ENCODE measurements at places on chromosomes 2 and 18. TPM values are rescaled to one million over a fixed set of nuclear protein-coding genes. Genes with fewer than 3 reads are reported as not detected.
A peak's percentile ranks its signal among the peaks of the same experiment; 100 is the strongest.

DNA sequence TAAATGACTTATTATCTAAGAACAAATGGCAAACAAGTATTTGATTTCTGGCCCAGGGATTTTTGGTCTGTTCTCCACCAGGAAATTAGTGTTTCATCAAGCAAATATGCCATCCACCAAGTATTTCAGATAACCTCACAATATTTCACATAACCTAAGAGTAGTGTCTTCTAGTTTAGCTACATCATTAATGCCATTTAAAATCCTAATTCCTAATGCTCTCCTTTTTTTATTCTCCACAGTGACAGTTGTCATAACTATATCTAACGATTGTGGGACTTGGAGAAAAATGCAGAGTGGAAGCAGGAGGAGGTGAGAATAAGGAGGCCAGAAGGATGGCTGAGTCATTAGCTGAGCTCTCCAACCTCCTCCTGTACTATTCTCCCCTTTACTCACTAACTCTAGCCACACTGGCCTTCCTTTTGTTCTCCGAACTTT lies 58.5 kb upstream of the CTLA4 start:
- DNase-seq = no peak

- no peak for DNase-seq
Measured at GRCh38 chr2:101040761-101041160, 38.7 kb downstream of the RPL31 start.

- DNase-seq = no peak
Measured at GRCh38 chr2:22290302-22290701, 1094.7 kb upstream of the KLHL29 start.

DNA sequence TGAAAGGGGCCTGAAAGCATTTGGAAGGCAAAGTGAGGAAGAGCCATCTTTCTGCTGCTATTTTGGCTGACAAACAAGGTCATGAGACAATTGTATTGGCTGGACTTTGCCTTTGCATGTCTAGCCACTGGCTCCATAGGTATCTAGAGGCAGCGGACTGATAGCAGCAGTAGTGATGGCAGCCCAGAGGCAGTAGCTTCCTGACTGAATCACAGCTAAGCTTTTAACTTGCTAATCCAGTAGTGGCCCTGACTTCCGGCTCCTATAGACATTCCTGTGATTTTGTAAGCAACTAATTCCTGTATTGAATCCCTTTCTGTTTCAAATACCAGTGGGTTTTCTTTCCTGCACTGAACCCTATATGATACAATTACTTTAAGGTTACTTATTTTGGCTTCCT lies 69.8 kb upstream of the PDE1A start:
- DNase-seq = no peak

GRCh38 chr18:48363175-48363574 lies 46.0 kb downstream of the ZBTB7C start:
- DNase-seq = no peak

DNA sequence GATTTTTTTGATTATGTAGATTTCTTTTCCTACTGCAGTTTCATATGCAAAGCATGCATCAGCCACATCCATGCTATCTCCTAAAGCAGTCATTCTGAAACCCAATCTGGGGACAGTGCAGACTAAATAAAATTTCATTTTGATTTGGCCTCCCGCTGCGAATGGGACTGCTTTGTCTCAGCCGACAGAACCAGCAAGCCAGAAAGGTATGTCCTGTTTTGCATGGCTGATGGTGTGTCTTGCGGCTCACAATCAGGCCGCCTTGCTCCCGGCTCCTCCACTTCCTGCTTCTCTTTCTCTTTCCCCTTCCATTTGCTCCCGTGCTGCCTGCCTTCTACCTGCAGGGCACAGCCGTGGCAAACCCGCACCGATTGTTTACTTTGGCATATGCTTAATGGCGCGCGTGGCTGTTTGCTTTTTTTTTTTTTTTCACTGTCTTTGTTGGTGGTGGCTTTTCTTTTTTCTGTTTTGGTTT lies 419.6 kb upstream of the POU3F3 start:
- peak; percentile 51 for DNase-seq

DNA sequence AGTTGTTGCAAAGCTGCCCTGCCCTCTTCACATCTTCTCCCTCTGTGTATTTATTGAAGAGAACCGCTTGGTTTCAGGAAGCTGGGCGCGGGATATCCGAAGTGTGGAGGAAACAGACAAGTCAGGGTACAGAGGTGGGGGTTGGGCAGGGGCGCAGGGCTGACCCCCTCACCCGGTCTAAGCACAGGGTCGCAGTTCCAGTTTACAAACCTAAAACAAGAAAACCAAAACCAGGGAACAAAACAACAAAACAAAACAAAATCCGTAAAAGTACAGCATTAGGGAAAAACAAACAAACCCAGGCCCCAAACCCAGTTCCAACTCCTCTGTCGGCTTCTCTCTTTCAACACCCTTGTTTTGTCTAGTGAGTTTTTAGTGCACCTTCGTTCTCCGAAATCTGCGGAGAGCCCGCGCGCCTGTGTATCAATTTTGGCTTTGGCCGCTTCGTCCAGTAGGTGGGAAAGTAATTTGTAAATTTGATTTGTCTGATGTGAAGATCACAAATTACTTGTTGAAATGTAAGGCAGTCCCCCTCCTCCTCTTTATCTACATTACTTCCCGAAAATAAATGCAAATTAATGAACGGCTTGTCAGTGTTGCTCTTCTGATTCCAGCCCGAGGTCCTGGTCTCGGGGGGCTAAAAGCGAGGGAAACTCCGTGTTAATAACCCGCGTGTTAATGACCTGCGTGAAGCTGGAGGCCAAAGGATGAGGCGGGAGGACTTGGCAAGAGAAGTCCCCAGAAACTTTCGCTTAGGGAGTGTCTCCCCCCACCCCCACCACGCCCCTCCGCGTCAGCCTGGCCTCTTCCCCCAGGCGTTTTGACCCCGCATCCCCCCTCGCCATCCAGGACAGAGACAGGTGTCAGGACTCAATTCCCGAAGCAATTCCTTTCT lies 6.9 kb downstream of the OTX1 start:
- no peak for DNase-seq

DNA sequence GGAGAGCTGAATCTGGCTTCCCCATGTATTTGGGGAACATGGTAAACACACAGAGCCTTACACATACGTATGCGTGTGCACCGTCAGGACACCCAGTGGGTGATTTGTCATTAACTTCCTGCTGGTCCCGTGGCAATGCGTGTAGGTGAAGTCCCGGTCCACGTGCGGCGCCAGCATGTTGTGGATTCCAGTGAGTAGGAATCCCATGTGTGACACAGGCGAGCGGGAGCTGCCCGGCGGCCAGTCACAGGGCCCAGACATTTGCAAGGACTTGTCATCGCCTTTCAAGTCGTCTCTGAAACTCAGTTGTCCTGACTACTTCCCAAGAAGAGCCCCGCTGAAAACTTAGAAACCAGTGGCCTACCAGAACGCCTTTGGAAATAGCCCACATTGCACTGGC lies 102.0 kb downstream of the RNF144A start:
- DNase-seq = no peak

DNA sequence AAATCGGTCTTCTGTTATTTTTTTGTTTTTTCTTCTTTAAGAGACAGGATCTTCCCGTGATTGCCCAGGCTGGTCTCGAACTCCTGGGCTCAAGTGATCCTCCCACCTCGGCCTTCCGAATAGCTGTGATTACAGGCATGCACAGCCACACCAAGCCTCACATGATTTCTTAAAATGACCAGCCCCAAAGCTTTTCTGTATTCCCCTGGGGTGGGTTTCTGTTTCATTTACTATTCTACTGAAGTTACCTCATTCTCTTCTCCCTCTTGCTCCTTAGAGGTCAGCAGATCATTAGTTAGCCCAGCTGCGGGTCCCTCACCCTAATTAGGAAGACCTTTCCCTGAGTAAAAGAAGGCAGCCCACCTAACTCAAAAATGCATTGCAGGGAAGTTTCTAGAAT lies 27.6 kb downstream of the SLC1A4 start:
- no peak for DNase-seq

DNA sequence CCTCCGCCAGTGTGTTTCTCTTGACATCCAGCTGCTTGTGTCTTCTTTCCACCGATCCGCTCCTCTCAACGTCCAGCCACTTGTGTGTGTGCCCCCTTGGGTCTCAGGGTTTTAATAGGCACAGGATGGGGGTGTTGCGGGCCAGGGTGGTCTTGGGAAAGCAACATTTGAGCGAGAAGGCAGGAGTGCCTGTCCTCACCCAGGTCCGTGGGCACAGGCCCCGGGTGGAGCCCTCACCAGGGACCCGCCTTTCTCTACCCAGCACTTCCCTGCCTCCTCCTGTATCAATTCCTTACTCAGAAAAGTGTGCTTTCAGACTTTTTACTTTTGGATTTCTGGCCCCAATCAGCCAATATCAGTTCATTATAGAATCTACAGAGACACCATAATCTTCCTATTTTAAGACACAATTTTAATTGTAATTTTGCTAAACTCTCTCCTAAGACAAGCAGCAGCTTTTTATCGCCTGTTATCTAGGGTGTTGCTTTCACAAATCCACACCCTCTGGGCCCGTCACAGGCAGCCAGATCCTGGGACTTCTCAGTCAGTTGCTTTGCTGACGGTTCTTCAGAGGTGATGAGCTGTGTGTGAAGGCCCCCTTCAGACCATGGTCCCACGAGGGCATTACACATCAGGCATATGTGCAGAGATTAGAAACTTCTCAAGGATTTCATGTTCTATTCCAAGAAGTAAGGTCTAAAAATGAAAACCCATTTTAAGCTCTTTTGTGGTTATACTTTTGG lies 96.0 kb upstream of the FHL2 start:
- no peak for DNase-seq

GRCh38 chr2:225064362-225064761 lies 22.1 kb upstream of the DOCK10 start:
- no peak for DNase-seq

- no peak for DNase-seq
Measured at GRCh38 chr2:203690117-203690431, 16.4 kb upstream of the CD28 start.

GRCh38 chr2:203704430-203704829 lies 2.0 kb upstream of the CD28 start:
- no peak for DNase-seq

- no peak for DNase-seq
Measured at GRCh38 chr2:205682239-205682970, at the start of gene NRP2. TSS of gene NRP2 (plus strand) at chr2:205682501. CDS start at chr2:205683291, 790 bp downstream.

DNA sequence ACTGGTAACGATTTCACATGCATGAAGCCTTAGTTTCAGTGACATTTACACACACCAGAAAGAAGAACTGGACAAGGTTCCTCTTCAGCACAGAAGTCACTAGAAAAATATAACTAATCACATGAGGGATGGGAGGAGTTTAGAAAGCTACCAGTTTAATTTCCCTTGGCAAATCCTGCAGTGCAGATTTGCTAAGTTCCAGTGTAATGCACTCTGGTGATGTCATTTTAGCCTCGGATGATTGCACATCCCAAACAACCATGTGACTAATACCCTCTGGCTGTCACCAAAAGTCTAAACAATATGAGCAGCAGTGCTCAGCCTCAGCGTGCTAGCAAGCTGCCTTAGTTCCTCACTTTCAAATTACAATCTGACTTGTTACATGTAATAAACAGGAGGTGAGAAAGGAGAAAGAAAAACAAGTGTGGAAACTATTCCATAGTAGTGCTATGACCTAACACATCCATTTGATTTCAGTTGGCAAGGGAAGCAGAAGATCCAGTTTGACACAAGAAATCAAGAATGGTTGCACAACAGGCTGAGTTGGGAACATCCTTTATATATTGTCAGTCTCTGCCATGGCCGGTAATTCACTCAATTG lies 35.3 kb upstream of the PPP1CB start:
- peak; percentile 99 for DNase-seq

DNA sequence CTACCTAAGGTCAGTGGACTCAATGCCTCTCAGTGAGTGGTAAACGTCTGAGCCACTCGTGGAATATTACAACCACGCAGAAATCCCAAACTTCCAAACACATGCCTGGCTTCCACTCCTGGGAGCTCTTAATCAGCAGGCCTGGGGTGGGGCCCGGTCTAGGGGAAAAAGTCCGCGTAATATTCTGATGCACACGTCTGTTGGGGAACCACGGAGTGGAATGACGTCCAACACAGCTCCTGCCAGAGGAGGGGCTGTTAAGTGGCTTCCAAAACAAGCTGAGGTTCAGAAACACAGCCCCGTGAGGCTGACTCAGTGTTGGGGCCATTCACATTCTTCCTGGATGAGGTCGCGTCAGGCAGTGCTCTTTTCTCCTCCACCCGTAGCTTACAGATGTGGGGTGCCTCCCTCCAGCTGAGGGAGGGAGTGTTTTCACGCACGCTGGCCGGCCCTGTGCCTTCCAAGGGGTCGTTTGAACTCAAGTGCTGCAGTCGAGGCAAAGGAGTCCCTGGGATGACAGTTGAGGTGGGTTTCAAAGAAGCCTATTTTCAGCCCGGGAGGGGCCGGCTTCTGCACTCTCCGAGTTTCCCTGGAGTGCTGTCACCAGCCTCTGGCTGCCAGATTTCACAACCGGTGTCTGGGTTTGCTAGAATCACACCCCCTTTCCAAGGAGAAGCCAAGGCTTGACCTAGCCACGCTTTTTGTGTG lies 73.1 kb downstream of the ACKR3 start:
- peak; percentile 74 for DNase-seq

DNA sequence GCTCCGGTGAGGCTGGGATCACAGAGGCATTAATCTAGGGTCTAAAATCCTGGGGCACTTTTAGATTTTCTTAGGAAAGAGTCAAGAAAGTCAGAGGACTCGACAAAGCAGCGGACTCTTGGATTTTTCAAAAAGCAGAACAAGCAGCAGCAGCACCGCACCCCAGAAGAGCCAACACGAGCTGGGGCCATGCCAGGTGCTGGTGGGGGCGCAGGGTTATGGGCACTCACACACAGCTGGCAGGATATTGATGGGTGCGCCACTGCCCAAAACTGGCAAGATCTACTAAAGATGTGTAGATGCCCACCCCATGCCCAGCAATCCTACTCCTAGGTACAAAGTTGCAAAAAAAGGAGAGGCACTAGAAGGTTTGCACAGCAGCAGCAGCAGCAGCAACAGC lies 33.9 kb upstream of the SEMA4C start:
- no peak for DNase-seq

GRCh38 chr2:75289771-75290170 lies 90.5 kb upstream of the TACR1 start:
- no peak for DNase-seq

DNA sequence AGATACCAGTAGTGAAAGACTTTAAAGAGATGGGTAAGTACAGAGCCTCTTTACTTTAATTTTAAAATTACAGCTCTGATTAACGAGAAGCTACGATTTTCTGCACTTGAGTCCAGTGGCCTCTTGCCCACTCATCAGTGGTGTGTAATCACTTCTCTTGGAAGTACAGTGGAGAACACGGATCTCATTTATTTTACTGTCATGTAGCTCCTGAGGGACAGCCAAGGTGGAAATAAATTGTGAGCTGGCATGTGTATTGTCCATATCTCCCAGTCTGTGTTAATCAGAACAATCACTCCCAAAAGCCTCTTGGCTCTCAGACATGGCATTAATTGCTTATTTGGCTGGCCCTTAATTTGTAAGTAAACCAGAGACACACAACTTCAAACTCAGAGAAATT lies 69.4 kb downstream of the LOXHD1 start:
- no peak for DNase-seq

The ASIC4 gene
- total RNA-seq = not detected

The RFTN2 gene
- total RNA-seq = not detected

The PTPRN gene
- 0.75 TPM for total RNA-seq

The GBX2 gene
- total RNA-seq = 4.8 TPM

The UGT1A10 gene
- not detected for total RNA-seq

The CASP10 gene
- total RNA-seq = 1.1 TPM

The NIFK gene
- total RNA-seq = 60.8 TPM

The HPCAL1 gene
- total RNA-seq = 138 TPM

All from epithelial cell of proximal tubule (primary cell).